CD8-positive, alpha-beta memory T cell (primary cell): ENCODE measurements at places on chromosomes 4 and X. TPM values are rescaled to one million over a fixed set of nuclear protein-coding genes. Genes with fewer than 3 reads are reported as not detected.

DNA sequence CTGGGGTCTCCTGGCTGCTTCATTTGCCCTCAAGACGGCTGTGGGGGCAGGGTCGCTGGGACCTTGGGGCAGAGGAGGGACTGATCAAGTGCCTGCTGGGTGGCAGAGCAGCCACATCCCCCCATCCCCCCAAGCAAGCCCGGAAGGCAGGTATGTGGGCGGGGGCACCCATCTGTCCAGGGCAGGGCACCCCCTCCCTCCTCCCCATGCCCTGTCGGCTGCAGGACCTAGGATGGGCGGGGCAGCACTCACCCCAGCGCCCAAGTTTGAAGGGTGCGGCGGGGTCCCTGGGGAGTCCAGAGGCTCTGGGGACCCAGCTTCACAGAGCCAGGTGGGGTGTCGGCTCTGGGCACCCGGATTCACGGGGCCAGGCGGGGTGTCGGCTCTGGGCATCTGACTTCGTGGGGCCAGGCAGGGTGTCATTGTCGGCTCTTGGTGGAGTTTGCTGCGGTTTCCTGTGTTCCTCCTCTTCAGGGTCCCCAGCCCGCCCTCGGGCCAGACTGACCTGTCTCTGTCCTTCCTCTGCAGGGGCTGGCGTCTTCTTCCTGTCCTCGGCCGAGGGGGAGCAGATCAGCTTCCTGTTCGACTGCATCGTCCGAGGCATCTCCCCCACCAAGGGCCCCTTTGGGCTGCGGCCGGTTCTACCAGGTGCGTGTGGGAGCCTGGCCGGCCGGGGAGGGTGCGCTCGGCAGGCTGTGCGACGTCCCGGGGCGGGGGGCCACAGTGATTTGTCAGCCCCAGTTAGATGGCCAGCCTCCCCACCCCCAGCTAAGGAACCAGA lies 22.1 kb downstream of the DOK7 start:
- DNase-seq: no peak

DNA sequence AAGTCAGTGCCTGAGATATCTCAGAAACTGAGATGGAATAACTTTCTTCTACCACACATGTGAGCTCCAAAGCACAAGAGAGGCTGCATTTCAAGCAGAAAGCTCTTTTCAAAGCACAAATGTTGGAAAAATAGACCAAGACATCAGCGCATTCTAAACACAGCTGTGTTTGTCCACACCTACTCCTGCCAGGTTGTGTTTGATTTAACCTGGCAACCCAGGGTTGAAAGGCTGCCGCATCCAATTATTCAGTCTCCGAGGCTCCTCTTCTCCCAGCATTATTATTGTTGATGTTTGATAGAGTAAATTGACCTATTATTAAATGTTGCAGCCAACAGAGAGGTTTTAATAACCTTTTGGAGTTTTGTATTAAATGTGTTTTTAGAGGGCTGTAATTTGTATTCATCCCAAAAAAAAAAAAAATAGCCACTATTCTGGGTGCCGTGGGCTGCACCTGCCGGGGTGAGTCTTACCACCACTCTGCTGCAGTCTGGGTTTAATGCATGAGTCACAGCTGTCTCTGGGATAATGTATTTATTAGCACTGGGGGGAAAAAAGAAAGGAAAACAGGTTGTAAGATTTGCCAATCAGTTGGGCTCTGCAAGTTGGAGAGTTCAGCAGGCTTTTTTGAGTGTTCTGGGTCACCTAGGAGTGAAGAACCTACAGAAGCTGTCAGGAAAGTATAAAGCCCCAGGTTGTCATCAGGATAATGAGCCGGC lies 105.2 kb upstream of the NOCT start:
- no peak for DNase-seq

UCP1 gene
- total RNA-seq: not detected

ATG4A gene
- 10.7 TPM for total RNA-seq

- DNase-seq: no peak
Observed at GRCh38 chr4:54661169-54661568, 3.4 kb downstream of the KIT start.

NALF2 gene
- 0.46 TPM for total RNA-seq

GRCh38 chr4:54440394-54441136 lies 211.5 kb downstream of the PDGFRA start:
- DNase-seq: no peak

SLC25A14 gene
- 14.1 TPM for total RNA-seq

DNA sequence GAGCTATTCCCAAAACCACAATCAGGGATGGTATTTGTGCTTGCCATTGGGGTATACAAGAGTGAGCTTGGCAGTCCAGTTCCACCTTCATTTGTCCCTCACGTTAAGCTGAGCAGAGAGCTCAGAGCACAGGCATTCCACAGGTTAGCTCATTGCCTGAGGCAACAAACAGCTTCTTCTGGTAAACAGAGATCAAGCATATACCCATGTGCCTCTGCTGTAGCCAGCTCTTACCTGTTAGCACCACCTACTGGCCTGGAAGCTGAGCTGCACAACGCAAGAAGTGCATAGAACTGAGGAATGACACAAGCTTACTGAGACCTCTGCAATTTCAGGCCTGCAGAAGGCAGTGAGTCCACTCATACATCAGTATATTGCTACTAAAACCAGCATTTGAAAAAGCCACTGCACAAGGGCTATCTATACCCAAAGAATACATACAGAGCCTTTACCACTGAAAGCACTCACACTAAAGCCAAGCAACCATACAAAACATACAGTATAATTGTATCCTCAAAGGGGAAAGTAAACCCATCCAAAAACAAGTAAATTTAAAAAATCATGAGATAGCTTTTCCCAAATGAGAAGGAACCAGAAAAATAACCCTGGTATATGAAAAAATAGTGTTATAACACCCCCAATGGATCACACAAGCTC lies 258.3 kb upstream of the GABRA2 start:
- no peak for DNase-seq

- DNase-seq: no peak
Observed at GRCh38 chrX:41946989-41947612, 23.7 kb upstream of the CASK start.

DNA sequence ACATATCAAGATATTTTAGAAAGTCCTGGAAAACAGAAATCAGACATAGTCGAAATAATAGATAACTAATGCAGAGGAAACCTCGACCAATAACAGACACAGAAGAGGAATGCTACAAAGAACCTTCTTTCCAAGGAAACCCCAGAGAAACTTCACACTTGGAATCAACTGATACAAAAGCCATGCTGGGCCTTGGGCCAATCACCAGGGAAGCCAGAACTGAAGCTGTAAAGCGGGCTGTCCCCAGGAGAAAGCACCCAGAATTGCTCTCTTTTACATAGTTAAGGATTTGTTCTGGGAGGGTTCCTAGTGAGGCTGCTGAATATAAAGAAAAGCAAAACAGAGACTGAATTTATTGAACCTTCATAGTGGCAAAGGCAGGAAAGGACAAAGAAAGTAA lies 100.5 kb downstream of the PRDM5 start:
- DNase-seq: no peak

DNA sequence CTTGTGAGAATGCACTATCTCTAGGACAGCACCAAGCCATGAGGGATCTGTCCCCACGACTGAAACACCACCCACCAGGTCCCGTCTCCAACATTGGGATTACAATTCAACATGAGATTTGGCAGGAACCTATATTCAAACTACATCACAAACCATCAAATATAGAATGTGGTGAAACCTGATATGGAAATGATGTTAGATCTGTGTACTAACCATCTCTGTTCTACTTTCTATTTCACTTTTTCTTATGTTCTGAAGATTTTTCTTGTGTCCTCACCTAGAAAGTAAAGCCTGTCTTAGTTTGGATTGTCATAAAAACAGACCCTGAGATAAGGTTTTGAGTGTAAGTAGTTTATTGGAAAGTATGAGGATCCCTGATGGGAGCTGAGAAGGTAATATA lies 37.8 kb upstream of the TACR3 start:
- DNase-seq: no peak

HDAC6 gene
- 53.5 TPM for total RNA-seq

DNA sequence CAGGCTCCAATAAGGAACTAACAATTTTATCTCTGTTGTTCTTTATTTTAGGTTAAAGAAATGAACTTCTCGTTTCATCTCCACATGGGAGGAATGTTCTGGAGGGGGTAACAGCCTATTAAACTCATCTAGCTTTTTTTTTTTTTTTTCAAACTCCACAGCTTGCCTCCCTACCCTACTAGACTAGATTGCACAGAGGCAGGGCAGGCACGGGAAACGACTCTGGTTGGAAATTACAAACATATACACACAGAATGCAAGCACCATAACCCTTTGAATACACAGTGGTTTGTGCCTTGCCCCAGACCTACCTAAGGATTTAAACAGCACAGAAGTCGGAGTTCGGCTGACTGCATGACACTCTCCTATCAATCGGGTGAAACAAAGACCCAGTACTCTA lies 2.7 kb downstream of the MECP2 start:
- DNase-seq: no peak

TLR7 gene
- total RNA-seq: not detected

GRCh38 chr4:81031796-81032551 lies 1.5 kb downstream of the BMP3 start:
- no peak for DNase-seq

- DNase-seq: no peak
Observed at GRCh38 chrX:11750694-11751093, 7.3 kb upstream of the MSL3 start.

DNA sequence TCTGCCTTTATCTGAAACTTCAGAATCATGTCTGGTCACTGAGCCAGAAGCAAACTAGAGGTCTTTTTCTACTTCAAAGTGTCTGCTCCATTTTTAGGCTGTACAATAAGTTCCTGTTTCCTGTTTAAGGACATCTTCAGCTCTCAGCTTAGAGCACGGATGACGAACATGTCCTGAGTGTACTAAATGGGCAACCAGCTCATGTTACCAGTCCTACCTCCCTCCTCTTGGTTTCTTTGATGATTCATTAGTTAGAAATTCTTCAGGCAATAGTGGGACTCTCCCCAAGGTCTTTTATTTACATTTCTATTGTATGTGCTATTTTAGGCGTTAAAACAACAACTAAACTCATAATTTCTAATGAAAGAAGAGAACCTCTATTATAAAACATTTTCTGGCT lies 58.0 kb downstream of the ENPEP start:
- no peak for DNase-seq

- no peak for DNase-seq
Observed at GRCh38 chrX:2654436-2655340, 36.4 kb upstream of the CD99 start.

- no peak for DNase-seq
Observed at GRCh38 chr4:116724249-116724648, 361.1 kb downstream of the TRAM1L1 start.

KCNIP4 gene
- not detected for total RNA-seq

DNA sequence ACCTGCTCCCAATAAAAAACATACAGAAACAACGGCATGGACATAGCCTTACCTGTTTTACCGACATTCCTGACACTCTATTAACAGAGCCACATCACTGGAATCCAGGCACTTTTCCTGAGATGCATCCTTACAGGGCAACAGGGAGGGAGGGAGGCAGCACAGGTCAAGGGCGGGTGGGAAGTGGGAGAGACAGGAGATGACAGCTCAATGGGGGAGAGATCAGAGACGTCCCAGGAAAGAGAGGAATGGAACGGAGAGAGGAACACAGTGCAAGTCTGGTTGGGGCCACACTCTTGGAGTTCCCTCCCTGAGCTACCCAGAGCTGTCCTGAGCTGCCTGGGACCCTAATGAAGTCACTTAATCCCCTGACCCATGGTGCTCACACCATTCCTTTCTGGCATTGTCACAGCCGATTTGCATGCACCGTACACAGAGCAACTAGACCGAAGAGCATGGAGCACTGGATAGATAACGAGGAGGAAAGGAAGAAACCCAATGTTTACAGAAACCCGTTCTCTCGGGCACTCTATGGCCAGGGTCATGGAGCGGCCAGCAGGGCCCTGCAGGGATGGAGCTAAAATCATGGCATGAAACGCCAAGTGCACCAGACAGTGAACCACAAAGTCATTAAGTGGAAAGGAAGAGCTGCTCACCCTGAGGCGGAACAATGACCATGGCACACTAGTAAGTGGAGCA lies 93.1 kb downstream of the NSUN7 start:
- DNase-seq: no peak

GRCh38 chr4:179097741-179098140 lies 1655.5 kb upstream of the AGA start:
- DNase-seq: no peak

- DNase-seq: no peak
Observed at GRCh38 chr4:25013756-25014661, 16.7 kb downstream of the LGI2 start.

GRCh38 chr4:174318829-174319764 lies 35.4 kb downstream of the CEP44 start:
- no peak for DNase-seq

- no peak for DNase-seq
Observed at GRCh38 chrX:53305219-53305995, 24.0 kb upstream of the IQSEC2 start.

DNA sequence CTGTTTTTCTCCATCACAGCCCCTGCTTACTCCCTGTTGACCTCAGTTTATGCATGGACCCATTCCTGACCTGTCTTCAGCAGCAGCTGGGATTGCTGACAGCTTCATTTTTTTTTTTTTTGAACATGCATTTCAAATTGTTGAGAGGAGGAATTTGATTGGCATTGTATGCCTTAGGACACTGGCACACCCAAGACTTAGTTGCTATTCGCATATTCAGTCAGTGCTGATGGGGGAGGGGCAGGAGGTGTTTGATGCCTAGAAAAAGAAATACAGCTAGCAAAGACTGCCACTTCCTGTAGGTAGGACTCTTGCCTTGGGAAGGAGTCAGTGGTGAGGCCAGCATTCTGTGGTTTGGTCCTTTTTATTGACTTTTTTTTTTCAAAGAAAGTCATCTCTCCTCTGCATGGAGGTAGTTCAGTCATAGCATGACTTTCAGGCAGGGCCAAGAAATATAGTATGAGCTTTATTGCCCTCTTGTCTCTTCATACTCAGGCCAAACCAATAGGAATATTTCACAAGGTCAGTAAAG lies 33.6 kb upstream of the XK start:
- no peak for DNase-seq

TMEM175 gene
- total RNA-seq: 21.5 TPM

- no peak for DNase-seq
Observed at GRCh38 chr4:6272863-6273660, 3.4 kb downstream of the WFS1 start.

GRCh38 chr4:151315212-151315886 lies 10.1 kb downstream of the SH3D19 start:
- no peak for DNase-seq

- DNase-seq: no peak
Observed at GRCh38 chr4:155837203-155837796, 28.8 kb downstream of the ASIC5 start.
